ENCODE measurements at places on chromosomes 2 and 18.
A peak's percentile ranks its signal among the peaks of the same experiment; 100 is the strongest.

GRCh38 chr2:205180730-205181129 is 501.6 kb upstream of the NRP2 start:
- no peak for DNase-seq

GRCh38 chr18:21896732-21897336 is 156.2 kb downstream of the MIB1 start:
- no peak for DNase-seq

DNA sequence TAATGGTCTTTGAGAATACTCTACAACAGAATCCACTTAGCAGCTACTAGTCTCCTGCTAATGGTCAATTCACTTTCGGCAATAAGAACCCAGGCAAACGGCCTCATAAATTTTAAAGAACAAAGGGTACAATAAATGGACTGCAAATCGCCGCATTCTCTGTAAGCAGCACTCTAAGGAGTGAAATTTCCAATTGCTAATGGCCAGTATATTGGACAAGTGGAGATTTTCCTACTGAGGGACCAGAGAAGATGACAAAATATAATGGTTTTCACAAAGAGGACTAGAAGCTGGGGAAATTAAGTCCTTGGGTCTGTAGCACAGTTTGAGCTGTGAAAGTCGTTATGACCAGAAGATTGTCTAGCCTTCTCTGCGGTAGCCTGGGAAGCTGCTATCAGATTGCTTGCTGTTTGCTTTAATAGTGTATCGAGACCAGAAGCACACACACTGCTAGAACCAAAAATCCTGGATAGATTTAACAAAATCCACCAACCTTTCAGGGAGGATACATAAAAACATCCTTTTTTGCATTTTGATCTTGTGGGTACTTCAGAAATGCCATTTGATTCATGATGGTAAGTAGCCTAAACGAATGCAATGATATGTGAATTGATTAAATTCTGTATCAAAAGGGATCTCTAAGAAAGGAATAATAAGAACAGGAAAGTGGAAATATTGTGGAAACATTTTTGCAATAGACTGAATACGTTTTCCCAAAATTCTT is 53.6 kb upstream of the ATP8B1 start:
- DNase-seq = peak; percentile 42

GRCh38 chr2:54341656-54342055 is 85.6 kb upstream of the TSPYL6 start:
- no peak for DNase-seq

DNA sequence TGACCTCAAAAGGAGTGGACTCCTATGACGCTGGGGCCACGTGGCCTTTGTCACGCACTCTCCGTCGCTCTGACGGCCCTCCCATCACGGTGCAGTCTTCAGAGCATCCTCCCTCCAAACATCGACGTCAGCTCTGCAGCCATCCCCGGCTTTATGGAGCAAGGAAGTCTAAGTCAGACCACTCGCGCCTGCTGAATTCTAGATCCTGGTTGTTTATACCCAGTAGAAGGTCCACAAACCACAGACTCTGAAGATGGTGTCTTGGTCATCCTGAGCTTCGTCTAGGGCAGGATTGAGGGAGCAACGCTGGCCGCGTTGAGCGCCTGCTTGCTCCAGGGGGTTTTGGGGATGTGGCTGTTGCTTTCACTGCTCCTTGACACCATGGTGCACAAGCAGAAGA is 228.0 kb upstream of the SALL3 start:
- DNase-seq = no peak

DNA sequence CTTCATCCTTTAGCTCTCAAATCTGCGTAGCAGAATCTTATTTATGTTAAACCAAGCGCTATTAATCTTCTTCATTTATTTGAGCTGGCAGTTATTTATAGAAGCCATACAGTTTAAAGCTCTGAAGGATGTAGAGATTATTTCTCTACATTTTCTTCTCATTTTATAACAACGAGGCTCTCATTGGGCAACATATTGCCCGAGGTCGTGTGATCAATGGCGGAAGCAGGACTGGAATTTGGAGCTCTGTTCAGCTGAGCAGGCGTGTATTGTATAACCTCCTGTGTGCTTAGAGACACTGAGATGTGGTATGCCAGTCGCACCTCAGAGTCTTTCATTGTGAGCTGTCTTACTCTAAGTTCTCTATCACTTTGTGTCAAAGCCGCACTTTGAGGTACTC is 17.5 kb upstream of the DRC1 start:
- no peak for DNase-seq

DNA sequence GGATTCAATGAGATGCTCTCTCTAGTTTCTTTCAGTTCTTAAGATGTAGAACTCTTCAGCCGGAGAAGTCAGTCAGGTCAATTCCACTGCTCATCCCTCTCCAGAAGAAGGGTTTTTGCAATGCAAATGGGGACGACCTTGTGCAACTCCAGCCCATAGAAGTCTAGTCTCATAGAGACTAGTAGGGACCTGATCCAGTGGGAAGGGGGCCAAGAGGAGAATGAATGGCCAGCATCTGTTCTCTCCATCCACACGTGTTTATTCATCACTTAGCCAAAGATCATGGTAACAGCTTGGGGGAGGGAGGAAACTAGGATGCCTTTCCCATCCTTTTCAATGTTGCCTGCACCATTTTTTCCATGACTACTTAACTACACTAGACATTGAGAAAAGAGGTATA is 120.2 kb downstream of the LAMA3 start:
- no peak for DNase-seq

DNA sequence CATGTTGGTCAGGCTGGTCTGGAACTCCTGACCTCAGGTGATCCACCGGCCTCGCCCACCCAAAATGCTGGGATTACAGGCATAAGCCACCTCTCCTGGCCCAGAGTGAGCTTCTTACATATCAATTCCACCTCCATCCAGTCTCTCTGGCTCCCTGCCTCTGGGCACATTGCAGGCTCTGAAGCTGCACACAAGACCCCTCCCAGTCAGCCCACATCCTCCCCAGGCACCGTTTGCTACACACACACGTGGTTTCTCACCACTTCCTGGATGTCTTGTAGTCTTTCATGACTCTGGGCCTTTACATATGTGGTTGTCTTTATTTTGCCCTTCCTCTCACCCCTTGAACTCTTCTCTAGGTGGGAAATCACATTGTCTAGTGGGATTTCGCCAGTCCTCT is 64.0 kb upstream of the CABLES1 start:
- no peak for DNase-seq

DNA sequence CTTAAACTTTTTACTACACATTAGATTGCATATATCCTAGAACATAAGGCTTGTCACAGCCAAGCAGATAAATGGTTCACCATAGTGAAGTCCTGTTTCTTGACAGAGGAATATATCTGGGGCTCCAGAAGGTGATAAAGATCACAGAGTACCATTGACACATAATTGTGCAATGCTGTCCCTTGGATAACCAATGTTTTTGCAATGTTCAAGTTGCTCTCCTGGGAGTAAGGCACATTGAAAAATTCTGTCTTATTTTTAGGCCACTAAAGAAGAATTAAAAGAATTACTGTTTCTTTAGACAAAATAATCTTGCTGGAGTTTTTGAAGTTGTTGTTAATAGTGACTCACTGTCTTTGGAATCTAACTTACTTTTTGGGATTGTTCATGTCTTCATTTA is 1132.8 kb downstream of the LRP1B start:
- no peak for DNase-seq

GRCh38 chr2:71505086-71505769 is 51.9 kb downstream of the DYSF start:
- no peak for DNase-seq

- no peak for DNase-seq
These were observed 601.1 kb upstream of the SETBP1 start for GRCh38 chr18:44079606-44080005.

DNA sequence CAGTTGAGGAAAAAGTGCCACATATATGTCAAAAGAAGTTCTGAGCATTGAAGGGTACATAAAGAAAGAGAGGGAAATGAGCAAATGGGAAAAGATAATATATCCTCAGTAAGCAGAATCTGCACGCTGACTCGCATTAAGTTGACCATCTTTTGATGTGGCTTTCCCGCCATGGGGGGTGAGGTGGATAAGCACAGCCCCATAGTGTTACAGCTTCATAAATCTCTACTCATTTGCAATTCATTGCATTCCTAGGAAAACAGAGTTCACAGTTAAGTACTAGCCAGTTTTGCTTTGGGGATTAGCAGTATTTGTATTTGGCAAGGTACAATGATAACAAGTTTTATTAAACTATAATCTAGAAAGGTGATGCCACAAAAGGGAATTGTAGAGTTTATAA is 814.2 kb downstream of the LRP1B start:
- DNase-seq = no peak

DNA sequence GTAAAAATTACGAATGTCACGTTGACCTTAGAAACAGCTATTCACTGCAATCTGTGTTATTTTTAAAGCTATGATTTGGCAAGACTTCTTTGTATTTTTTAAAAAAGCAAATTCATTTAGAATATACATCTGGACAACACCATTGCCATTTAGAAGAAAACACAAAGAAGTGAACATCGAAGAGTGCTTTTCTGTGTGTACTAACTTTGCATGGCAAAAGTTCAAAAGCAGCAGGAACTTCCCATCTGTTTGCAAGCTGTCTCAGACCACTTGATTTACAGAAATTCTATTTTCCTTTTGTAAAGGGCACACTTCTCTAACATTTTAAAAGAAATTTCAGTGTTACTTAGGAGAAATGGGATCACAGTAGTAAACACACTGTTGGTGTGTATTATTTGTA is 145.9 kb downstream of the CALCRL start:
- DNase-seq = no peak

GRCh38 chr18:33944493-33944892 is 280.2 kb downstream of the NOL4 start:
- no peak for DNase-seq

DNA sequence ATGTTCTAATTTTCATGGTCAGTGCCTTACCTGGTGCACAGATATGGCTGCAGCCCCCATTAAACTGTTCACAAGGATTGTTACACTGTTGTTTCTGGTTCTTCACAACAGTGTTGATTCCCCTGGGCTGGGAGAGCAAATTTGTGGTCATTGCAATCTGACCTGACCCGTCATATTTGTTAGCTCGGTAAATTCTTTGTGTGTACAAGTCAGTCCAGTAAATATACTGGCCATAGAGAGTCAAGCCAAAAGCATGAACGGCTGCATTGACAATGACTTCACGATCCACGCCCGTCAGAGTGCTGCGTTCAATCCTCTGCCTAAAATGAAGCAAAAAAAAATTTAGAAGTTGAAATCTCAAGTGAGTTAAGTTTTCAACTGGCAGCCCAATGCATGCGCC is 134.6 kb downstream of the DHRS9 start:
- DNase-seq = no peak

DNA sequence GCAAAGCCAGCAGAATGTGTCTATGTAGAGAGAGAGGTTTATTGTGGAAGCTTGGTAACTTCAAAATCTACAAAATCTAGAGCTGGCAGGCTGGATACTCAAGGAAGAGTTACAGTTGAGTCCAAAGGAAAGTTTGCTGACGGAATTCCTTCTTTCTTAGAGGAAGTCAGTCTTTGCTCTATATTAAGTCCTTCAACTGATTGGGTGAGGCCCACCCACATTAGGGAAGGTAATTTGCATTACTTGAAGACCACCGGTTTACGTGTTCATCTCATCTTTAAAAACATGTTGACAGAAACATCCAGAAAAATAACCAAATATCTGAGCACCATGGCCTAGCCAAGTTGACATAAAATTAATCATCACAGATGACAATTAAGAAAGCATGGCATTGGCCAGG is 101.5 kb downstream of the TEX51 start:
- no peak for DNase-seq

GRCh38 chr2:101479328-101479727 is 4.4 kb upstream of the RFX8 start:
- DNase-seq = no peak

GRCh38 chr2:124320051-124320688 is 295.1 kb downstream of the CNTNAP5 start:
- no peak for DNase-seq

DNA sequence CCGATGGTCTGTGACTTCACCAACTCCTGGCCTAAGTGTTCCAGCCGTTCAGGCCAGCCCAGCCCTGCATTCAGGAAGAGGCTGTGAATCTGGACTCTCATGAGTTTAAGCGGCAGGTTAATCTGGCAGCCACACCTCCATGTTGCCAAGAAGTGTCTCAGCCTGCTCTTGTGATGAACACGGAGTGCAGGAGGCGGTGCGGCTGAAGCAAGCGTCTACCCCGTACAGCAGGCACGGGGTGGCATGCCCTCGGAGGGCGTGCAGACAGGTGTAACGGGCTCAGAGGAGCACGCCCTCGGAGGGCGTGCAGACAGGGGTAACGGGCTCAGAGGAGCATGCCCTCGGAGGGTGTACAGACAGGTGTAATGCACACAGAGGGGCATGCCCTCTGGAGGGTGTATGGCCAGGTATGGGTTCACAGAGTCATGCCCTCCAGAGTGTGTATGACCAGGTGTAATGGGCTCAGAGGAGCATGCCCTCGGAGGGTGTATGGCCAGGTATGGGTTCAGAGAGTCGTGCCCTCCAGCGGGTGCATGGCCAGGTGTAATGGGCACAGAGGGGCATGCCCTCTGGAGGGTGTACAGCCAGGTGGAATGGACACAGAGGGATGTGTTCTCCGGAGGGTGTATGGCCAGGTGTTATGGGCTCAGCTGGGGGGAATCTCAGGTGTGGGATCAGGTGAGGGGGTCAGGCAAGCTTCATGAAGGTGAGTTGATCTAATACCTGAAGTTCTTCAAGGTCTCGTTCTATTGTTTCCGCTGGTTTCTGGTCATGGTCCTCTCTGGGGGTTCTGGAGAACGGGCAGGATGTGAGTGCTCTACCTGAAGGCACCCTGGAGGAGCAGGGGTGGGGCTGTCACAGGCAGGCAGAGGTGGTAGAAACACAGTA is 22.6 kb downstream of the CROCC2 start:
- no peak for DNase-seq

GRCh38 chr2:109722026-109722425 is 72.1 kb upstream of the RGPD5 start:
- no peak for DNase-seq

- no peak for DNase-seq
These were observed 604.1 kb downstream of the LRP1B start for GRCh38 chr2:141526760-141527159.

DNA sequence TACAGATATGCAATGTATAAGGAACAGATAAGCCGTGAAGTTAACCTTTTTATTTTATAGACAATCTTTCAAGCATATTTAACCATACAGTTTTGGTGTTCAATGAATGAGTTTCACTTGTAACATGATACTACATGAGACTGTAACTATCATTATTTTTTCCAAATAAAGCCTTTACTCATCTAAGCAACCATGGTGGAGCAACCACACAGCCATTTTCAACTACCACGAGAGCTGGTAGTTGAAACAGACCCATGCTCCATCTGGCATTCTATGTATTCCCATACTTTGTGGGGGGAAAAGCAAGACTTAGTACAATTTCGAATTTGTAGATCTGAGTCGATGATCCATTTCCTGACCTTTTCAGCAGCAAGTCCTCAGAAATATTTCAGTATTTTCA is 159.3 kb upstream of the RND3 start:
- no peak for DNase-seq

- DNase-seq = no peak
These were observed 92.2 kb downstream of the DPP4 start for GRCh38 chr2:161981679-161982250.

All from NCI-H1436 (cell line).